ENCODE measurements at places on chromosomes 5 and 9.

- no peak for DNase-seq
Measured at GRCh38 chr5:141787376-141787775, 90.8 kb downstream of the PCDH1 start.

- DNase-seq, result no peak
Measured at GRCh38 chr5:157959370-157959769, 100.4 kb upstream of the CLINT1 start.

- DNase-seq, result peak; percentile 47
Measured at GRCh38 chr9:90870621-90871326, 69.2 kb downstream of the SYK start.

DNA sequence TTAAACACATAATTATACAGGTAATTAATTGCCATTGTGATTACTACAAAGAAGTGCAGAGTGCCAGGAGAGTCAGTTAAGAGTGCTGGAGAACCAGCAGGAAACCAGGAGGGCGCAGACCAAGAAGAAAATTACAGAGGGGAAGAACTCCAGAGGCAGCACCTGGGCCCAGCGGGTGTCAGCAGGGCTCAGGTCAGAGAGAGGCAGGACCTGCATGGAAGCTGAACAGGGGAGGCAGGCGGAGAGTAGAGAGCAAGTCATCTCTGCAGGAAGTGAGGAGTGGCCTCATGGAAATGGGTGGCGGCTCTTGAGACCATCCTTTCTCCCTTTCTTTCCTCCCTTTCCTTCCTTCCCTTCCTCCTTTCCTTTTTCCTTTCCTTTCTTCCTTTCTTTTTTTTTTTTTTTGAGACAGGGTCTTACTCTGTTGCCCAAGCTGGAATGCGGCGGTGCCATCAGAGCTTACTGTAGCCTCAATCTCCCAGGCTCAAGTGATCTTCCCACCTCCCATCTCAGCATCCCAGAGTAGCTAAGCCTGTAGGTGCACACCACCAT is 4.0 kb upstream of the ZBTB34 start:
- no peak for DNase-seq

DNA sequence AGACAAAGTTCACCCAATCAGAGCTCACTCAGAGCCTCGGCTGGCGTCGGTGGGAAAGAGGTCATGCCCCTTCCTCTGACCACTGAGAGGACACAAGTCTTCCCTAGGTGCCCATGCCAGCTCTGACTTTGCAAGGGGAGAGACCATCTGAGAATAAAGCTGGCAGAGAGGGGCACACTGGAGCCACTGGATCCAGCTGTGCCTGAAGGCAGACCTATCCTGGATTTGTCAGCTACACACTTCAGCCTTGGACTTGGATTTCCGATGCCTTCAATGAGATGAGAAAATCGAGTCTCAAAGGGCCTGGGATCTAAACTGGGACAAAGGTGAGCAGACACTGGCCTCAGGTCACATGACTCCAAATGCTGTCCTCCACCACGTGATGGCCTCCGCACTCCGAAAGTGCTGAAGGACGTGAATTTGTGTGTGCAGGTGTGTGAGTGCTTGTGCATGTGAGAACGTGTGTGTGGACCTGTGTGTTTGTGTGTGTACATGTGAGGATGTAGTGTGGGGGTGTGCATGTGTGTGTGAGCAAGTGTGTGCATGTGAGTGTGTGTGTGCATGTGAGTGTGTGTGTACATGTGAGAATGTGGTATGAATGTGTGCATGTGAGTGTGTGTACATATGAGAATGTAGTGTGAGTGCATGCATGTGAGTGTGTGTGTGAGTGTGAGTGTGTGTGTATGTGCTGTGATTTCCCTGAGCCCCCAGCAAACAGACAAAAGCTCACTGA is 37.9 kb downstream of the BARX1 start:
- no peak for DNase-seq

- DNase-seq, result no peak
Measured at GRCh38 chr9:22022396-22022795, 13.3 kb upstream of the CDKN2B start.

GRCh38 chr9:93827545-93828330 is 127.4 kb downstream of the BARX1 start:
- DNase-seq, result peak; percentile 10

DNA sequence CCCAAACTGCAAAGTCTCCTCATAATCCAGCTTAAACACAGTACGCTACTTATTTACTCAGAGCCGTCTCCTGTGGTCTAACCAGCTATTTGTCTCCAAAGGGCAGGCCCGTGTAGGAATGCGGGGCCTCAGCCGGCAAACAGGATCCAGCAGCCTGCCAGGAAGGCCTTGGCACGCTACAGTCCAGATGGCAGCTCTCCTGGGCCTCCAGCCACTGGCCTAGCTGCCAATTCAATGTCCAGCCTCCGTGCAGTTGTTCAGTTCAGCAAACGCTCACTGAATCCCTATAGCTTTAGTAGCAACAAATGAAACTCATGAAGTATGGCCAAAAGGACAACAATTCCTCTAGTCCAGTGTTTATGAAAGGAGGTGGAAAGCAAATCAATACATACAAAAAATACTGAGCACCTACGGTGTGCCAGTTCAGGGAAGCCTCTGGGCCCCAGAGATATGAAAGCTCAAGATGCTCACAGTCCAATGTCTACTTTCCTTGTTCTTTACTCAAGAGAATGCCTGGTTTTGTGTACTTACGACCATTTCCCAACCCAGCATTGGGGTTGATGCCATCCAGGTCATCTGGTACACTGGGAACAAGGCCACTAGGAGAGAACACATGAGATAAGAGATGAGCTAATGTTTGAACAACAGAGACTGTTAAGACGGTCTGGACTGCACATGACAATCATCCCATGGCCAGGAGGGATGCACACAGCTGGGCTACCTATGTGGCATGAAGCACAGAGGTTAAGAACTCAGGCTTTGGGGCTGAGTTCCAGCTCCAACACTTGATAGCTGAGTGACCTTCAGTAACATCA is 8.3 kb downstream of the CDK5RAP2 start:
- no peak for DNase-seq

- DNase-seq, result no peak
Measured at GRCh38 chr9:129497005-129497812, 123.7 kb downstream of the C9orf50 start.

DNA sequence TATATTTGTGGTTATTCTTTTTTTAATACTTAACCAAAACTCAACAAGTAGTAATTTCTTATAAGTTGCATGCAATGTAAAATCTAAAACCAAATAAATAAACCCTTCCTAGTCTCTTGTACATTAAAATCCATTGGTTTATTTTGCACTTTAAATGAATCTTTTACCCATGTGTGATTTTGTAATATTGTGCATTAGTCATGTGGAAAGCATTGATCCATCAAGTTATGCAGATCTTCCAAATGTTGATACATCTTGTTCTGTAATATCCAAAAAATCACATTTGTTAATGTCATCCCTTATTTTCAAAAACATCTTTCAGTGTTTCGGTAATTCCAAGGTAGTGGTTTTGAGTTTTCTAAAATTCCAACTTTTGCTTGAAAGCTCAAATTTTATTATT is 63.3 kb downstream of the CWC27 start:
- no peak for DNase-seq

Data from CD4-positive, alpha-beta T cell treated with Interleukin-15 for 4 hours (primary cell).